ENCODE measurements at places on chromosomes 6 and 20.
A peak's percentile ranks its signal among the peaks of the same experiment; 100 is the strongest.

GRCh38 chr20:40743141-40743775 lies 54.2 kb upstream of the MAFB start:
- DNase-seq = no peak

GRCh38 chr6:168097221-168097620 lies 18.2 kb upstream of the FRMD1 start:
- no peak for DNase-seq

- no peak for DNase-seq
Measured at GRCh38 chr20:34946661-34947060, 8.9 kb downstream of the GSS start.

DNA sequence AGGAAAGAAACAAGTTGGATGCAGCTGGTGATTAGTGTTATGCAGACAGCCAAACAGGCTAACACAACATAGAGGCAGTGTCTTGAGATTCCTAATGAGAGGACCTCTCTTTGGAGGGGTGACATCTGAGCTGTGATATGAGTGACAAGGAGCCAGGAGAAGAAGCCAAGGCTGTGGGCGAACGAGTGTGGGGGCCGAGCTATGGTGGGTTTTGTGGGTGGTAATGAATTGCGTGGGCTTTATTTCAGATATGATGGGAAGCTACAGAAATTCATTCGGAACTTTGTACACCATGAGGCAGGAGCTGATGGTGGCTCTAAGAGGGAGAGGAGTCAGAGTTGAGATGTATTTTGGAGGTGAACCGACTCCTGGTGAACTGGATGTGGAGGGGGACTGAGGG lies 250.8 kb upstream of the RNF24 start:
- DNase-seq = no peak

DNA sequence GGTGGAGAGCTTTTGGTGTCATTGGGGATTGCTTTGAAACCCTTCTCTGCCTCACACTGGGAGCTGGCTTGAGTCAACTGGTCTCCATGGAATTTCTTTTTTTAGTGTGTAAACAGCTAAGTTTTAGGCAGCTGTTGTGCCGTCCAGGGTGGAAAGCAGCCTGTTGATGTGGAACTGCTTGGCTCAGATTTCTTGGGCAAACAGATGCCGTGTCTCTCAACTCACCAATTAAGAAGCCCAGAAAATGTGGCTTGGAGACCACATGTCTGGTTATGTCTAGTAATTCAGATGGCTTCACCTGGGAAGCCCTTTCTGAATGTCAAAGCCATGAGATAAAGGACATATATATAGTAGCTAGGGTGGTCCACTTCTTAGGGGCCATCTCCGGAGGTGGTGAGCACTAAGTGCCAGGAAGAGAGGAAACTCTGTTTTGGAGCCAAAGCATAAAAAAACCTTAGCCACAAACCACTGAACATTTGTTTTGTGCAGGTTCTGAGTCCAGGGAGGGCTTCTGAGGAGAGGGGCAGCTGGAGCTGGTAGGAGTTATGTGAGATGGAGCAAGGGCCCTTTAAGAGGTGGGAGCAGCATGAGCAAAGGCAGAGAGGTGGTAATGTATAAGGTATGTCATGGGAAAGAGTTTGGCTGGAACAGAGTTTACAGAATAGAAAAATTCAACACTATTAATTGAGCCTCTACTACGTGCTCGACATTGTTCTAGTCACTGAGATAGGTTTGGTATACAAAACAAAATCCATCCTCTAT lies 31.2 kb downstream of the SRSF3 start:
- DNase-seq = no peak

DNA sequence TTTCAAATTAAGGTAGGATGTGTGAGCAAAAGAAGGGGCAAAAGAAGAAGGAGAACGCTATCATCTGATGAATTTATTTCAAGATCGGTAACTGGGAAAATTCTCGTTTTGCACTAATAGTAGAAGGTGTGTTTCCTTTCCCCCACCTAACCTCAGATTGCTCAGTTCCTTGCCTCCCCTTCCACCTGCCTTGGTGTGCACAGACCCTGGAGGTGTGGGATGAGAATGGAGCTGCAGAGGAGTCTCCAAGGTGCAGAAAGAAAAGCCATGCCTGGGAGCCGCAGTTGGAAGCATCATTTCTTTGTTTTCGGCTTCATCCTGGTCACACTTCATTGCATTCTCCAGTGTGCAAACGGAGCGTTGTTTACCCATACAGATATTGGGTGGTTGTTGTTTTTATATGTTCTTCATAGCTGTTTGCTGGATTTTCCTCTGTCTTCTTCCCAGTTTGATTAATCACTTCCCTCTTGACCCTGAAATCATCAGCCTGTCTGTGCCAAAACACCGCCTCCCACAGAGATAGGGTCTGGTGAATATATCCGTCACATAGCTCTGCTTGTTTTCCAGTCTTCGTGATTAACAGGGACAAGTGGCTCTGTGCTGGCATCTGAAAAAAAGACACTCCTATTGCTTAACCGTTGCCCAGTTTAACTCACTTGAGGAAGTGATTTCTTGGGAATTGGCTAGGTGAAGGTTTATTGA lies 40.2 kb upstream of the NEDD9 start:
- DNase-seq = no peak

DNA sequence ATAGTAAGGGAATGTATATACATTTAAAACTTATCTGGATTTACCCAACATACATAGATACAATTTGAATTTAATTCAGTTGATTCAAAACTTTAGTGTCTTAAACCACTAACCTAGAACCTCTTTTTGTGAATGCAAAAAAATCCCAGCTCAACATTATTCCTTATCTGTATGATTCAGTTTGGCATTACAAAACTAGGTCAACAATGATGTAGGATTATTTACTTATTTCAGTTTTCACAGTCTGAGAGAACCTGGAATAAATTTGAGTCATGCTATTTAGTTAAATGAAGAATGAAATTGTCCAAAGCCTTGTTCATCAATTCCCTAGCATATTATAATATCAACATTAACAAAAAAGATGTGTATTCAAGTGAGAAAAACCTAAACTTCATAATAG lies 7.4 kb upstream of the PLCB1 start:
- no peak for DNase-seq

- no peak for DNase-seq
Measured at GRCh38 chr6:46906776-46907175, 15.0 kb downstream of the ADGRF5 start.

GRCh38 chr6:157669747-157670216 lies 153.3 kb upstream of the SNX9 start:
- peak; percentile 86 for DNase-seq

DNA sequence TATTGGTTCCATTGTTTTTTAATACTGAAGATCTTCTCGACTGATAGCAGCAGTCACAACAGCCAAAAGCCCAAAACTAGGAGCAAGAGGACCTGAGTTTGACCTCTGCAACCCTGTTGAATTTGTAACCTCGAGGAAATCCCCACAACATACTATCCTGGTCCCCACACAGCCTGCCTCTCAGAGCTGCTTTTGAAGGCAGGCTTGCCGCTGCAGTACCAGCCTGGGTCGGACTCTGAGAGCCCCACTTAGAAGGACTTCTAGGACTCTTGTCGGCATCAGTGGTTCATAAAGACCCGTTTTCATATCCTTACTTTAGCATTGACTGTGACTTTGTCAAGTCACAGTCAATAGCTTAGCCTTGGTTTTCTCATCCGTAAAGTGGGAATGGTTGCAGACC lies 49.3 kb downstream of the EBF4 start:
- DNase-seq = no peak

GRCh38 chr6:21039926-21040325 lies 505.7 kb downstream of the CDKAL1 start:
- no peak for DNase-seq

- peak; percentile 67 for DNase-seq
Measured at GRCh38 chr6:149233056-149233715, 84.3 kb upstream of the TAB2 start.

DNA sequence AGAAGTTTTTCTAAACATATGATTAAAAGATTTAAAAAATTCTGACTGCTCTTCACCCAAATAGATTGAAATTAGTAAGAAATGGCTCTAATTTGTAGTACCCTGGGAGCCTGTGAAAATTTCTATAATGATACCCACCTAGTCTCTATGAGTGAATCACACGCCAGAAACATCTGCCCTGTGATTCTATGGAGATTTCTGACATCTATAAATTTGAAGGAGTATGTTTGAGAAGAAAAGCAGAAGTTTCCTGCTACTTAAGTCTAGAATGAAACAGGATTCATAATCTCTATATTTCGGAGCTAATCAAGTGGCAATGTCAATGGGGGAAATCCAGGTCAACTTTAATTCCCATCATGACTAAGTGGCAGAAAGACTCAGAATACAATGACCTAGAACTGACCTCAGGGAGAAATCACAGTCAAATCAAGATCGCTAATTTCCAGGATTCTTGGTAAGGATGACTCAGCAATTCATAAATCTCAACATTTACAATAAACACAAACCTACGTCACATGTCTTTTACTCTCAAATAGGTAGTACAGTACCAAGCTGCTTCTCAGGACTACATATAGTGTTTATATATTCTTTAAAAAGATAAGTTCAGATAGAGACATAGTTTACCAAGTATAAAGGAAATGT lies 186.2 kb upstream of the TNFAIP3 start:
- peak; percentile 18 for DNase-seq

GRCh38 chr20:63957004-63957689 lies 931 bp upstream of the UCKL1 start:
- peak; percentile 92 for DNase-seq

DNA sequence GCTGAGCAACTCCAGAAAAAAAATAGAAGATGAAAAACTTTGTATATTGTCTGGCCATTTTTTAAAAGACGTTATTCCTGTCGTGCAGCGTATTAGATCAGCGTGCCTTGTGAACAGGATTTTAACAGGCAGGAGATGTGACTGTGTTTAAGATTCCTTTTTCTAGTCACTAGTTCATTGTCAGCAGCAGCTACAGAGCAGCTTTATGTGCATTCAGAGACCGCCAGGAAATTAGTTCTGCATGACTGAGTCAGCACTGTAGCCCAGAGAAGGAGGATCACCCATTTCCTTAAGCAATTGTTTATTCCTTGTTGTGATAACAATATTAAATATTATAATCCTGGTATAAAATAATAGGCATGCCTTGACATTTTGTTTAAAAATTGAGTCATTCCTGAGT lies 75.4 kb upstream of the ADGRB3 start:
- DNase-seq = no peak

DNA sequence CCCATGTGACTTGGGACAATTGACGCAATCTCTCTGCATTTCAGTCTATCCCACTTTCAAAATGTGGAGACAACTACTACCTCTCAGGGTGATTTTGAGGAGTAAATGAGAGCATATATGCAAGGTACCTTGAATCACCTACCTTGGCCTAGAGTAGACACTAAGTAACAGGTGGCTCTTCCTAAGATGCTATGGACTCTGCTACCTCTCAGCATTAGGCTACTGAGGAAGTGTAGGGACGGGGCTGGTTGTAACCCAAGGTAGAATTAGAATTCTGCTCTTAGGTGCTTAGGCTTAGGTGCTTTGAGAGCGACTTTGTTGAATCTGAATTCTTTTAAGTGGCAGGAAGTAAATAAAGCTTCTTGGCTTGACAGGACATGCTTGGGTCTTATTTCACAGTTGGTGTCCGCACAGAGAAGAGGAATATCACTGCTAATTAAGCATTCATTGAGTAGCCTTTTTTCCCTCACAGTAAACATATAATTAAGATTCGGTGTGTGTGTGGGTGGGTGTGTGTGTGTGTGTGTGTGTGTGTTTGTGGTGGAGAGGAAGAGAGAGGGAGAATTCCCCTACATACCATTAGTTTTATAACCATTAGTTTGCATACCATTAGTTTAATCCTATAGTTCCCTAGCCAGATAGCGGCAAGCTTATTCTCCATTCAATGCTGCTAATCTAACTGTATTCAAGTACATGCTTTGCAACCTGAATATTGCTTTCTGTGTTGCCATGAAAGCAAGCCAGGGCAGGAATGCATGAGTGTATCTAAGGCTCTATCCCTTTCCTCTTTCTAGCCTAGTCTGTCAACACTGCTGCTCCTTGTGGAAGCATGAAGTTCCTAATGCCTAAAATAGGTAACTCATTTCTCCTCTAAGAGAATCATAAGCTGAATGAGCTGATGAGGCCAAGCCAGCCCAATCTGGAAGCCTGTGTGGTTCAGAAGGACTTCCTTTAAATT lies 112.5 kb downstream of the IPCEF1 start:
- DNase-seq = no peak

Measured in NB4 (cell line).